ENCODE measurements at places on chromosomes 6 and 20.

- DNase-seq = no peak
Measured at GRCh38 chr6:26299286-26300042, 65.5 kb upstream of the BTN3A2 start.

GRCh38 chr6:128208851-128209580 is 308.2 kb upstream of the THEMIS start:
- DNase-seq = no peak

DNA sequence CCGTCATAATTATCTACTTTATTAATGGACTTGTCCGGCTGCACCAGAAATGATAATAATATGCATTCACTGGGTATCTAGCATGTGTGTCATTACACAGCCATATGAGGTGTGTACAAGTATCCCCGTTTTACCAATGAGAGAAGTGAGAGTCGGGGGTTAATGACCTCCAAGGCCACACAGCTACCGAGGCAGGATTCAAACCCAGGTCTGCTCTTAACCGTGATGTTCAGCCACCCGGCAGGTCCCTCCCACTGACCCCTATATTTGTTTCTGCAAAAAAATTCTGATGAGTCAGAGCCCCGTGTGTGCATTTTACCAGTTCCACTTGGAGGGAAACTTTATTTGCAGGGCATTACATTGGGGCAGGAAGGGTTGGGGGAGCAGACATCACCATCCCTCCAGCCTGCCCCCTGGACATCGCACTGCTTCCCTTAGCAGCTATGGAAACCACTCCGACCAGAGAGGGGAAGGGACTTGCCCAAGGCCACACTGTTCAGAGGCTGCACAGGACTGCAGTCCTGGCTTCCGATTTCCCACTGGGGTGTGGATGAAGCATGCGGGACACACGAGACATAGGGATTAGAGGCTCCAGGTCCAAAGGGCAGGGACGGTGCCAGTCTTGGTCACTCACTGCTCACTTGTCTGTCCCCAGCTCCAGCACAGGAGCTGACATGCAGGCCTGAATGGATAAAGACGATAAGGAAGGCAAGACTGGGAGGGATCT is 10.1 kb upstream of the SRC start:
- DNase-seq = no peak

DNA sequence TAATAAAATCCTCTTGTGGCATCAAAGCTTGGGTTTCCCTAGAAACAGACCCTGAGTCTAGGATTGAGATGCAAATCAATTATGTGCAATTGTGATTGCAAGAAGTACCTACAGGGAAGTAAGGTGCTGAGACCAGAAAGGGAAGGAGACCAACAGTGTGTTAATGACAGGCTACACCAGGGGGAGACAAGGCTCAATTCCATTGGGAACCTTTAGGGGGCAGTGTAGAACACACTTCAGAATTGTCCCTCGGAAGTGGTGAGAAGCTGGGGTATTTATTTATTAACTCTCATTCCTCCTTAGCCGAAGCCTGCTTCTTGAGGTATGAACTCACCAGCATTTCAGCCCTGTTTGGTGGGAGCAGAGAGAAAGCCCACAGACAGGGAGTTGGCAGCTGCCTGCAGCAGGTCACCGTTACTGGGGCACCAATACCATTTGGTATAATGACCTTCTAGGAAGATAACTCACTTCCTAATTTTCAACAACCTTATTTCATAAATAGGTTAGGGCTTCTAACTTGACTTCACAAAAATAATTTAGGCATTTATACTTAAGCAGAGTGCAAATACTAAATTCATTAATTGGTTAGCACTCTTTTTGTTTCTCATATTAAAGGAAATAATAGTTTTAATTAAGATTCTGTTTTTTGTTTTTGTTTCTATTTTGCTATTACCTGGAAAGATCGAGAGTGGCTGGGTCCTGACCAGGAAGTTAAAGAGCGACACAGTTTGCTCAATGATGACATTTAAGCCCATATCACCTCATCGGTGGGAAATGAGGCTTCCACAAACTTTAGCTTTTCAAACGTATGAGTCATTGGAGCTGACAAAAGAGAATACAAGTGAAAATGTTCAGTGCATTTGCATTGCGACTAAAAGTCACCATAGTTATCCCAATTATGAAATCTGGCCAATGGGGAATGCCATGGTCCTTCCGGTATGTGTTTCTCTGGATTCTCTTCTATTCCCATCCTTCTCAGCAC is 94.8 kb downstream of the BTBD3 start:
- DNase-seq = peak; percentile 42

DNA sequence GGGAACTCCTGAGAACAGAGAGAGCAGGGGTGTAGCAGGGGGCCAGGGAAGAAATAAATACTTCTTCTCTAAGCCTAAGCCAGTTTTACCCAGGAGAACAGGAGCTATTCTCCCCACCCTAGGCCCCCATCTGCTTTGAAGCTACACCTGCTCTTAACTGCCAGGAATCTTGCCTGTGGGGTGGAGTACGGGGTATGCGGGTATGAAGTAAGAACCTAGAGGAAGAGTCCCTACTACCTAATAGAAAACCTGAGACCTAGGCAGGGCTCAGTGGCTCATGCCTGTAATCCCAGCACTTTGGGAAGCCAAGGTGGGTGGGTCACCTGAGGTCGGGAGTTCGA is 1.5 kb downstream of the SLC29A1 start:
- DNase-seq = no peak

- DNase-seq = no peak
Measured at GRCh38 chr6:41649596-41649995, 11.3 kb downstream of the MDFI start.

DNA sequence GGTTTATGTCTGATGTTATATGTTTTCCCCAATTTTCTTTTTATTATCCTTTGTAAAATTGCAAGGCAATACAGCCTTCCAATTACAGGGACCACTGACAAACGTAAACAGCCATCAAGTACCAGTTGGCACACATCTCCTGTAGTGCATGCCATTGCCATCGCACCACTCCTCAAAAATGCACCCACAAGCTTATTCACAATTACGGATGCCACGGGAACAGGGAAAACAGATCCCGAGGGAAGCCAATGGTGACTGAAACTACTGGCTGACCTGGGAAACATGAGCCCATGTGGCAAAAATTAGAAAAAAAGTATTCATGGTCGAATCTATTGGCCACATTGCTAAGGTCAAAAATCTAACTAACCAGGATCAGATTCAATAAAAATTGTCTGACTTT is 395.2 kb downstream of the PAX1 start:
- DNase-seq = no peak

DNA sequence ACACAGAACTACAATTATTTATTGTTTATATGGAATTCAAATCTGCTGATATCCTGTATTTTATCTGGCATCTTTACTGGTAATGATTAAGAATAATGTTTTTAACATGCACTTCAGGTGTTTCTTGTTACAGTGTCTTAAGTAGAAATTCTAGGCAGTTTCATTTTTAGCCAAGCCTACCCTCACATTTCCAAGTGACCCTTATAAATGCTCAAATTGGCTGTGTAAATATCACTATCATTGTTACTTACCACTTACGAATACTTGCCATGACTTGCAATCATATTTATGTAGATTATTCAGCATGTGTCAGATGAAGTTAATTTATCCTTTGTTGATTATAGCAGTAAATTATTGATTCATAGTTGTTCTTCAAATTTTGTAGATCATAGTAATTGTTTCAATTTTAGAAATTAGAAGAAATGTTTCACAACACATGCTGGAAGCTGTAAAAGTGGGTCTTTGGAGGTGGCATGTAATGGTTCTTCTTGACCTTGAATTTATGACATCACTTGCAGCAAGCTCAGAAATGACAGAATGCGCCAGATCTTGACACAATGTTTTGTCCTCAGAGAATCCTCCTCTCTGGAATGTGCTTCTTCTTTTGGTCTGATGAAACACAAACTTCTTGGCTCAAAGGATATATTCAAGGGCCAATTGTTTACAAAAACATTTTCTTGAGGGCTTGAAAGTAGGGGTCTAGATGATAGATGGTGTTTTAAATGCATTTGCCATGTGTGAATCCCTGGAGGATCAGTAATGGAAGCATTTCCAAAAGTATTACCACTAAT is 471.8 kb downstream of the COL12A1 start:
- DNase-seq = no peak

DNA sequence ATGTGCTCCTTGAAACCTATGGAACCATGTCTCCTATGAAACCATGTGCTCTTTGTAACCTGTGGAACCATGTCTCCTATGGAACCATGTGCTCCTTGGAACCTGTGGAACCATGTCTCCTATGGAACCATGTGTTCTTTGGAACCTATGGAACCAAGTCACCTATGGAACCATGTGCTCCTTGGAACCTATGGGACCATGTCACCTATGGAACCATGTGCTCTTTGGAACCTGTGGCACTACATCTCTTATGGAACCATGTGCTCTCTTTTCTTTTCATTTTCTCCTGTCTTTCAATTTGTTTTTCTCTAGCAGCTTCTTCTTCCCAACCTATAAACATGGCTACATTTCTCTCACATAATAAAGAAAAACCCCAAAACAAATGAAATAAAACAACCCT is 11.9 kb upstream of the CCN2 start:
- DNase-seq = no peak

- DNase-seq = no peak
Measured at GRCh38 chr6:11929241-11929835, 82.8 kb upstream of the HIVEP1 start.

GRCh38 chr20:7389216-7389615 is 551.0 kb downstream of the HAO1 start:
- no peak for DNase-seq

GRCh38 chr6:154650351-154650750 is 82.9 kb upstream of the SCAF8 start:
- DNase-seq = no peak

GRCh38 chr20:10132387-10132786 is 86.2 kb upstream of the SNAP25 start:
- no peak for DNase-seq

DNA sequence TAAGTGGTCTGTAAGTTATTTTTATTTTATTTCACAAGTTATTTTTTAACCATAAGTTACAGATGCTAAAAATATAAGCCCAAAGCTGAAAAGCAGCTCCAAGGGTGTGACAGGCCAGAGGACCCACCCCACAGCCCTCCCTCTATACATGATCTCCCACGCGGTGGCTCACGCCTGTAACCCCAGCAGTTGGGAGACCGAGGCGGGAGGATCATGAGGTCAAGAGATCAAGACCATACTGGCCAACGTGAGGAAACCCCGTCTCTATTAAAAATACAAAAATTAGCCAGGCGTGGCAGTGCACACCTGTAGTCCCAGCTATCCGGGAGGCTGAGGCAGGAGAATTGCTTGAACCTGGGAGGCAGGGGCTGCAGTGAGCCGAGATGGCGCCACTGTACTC is 32.2 kb downstream of the COL11A2 start:
- DNase-seq = no peak

DNA sequence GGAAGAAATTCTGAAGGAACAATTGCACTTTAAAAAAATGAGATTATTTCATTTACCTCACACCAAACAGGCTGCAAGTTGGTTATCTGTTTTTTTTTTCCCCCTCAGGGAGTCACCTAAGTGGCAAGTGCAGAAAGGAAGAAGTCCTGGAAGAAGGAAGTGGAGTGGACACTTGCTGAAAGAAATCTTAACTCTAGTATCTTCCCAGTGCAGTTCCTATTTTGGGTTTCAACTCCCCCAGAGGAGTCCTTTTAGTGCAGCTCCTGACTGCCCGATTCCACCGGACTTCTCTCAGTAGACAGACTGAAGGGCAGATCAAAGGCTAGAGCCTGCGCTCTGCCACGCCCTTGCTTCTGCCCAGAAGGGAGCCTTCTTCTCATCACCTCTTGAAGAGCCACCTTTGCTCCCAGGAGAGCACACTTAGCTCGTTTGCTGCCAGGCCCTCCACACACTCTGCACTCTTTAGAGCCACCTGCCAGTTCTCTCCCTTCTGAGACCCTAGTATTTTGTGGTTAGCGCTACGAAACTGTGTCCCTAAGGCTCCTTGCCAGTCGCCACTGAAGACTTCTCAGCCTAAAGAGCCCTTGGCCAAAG is 4.9 kb downstream of the MTCL3 start:
- DNase-seq = no peak

- no peak for DNase-seq
Measured at GRCh38 chr6:15947923-15948322, 181.0 kb upstream of the MYLIP start.

DNA sequence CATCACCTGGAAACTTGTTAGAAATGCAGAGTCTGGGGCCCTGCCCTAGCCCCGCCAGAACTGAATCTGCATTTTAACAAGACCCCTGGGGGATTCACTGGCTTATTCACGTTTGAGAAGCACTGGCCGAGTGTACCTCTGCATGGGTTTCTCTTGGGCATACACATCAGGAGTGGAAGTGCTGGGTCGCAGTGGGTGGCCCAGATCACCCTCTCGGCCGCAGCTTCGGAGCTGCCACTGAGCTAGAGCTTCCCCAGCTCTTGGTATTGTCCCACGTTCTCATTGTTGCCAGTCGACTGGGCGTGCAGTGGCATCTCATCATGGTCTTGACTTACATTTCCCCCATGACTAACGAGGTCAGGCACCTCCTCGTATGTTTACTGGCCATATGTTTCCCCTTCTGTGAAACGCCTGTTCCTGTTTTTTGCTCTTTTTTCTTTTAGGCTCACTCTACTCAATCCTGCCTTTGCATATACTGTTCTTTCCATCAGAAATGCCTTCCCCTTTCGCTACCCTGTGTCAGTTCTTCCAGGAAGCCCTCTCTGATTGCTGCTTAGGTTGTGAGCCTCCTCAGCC is 3.0 kb upstream of the DLGAP4 start:
- no peak for DNase-seq

DNA sequence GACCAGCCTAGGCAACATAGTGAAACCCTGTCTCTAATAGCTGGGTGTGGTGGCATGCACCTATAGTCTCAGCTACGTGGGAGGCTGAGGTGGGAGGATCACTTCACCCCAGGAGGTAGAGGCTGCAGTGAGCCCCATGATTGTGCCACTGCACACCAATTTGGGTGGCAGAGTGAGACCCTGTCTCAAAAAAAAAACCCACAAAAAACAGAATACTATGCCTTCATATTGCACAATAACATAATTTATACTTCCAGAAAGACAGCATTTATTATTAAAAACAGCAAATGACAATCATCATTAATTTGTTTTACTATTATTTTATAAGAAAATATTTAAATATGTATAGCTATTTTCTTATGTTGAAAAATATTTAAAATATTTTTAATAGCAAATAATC is 30.0 kb upstream of the CARMIL1 start:
- no peak for DNase-seq

DNA sequence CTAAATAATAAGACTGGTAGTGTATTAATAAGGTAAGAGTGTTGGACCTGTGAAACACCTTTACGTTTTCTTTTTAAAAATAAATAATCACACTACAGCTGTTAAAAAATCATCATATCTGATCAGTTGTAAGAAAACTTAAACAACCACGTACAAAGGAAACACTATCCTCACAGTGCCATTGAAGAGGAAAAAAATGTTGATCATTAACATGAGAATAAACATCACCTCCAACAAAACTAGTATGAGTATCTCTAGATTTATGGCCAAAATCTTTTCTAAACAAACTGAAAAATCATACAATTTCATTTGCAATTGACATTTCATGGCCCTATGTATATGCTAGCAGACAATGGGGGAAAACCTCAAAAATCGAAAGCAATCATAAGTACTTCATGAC is 590 bp downstream of the EYS start:
- no peak for DNase-seq

Measured in foreskin melanocyte (primary cell).